ENCODE measurements at places on chromosomes 5 and 9. TPM values are rescaled to one million over a fixed set of nuclear protein-coding genes. Genes with fewer than 3 reads are reported as not detected.

The LRRC26 gene
- not detected for total RNA-seq

The CARTPT gene
- total RNA-seq = not detected

The IFNA2 gene
- total RNA-seq = not detected

The MZB1 gene
- not detected for total RNA-seq

The CORO2A gene
- total RNA-seq = 0.72 TPM

The GALNT12 gene
- 10.1 TPM for total RNA-seq

The HACD4 gene
- total RNA-seq = 6.8 TPM

The MYMK gene
- total RNA-seq = not detected

The OTULINL gene
- 0.36 TPM for total RNA-seq

The MAP1B gene
- 164 TPM for total RNA-seq

The NNT gene
- 94.8 TPM for total RNA-seq

The DDX4 gene
- total RNA-seq = not detected

The LCP2 gene
- not detected for total RNA-seq

The NR4A3 gene
- 0.36 TPM for total RNA-seq

The GPR150 gene
- 0.29 TPM for total RNA-seq

The CAPSL gene
- not detected for total RNA-seq

The OR13C5 gene
- total RNA-seq = not detected

The RALGPS1 gene
- 5.3 TPM for total RNA-seq

The SHROOM1 gene
- 4.7 TPM for total RNA-seq

The RASGEF1C gene
- total RNA-seq = not detected

The B4GALT7 gene
- 25.6 TPM for total RNA-seq

The IL9 gene
- not detected for total RNA-seq

The GDNF gene
- 6.2 TPM for total RNA-seq

The CCDC192 gene
- not detected for total RNA-seq

The PCDHGA11 gene
- 16.5 TPM for total RNA-seq

The GABRA6 gene
- total RNA-seq = not detected

The ORM2 gene
- total RNA-seq = not detected

The SH2D3C gene
- total RNA-seq = 0.29 TPM

The PDCD1LG2 gene
- total RNA-seq = 4.7 TPM

The KCNN2 gene
- not detected for total RNA-seq

The SLC46A2 gene
- under 0.01 TPM for total RNA-seq

The PTPRD gene
- total RNA-seq = 23.9 TPM

The ENTPD2 gene
- not detected for total RNA-seq

The DNAH5 gene
- 0.36 TPM for total RNA-seq

The RASGRF2 gene
- total RNA-seq = under 0.01 TPM

The SLC6A3 gene
- not detected for total RNA-seq

The ZNF169 gene
- 4.0 TPM for total RNA-seq
